Right ventricle myocardium inferior (tissue), 1 donor: ENCODE measurements at places on chromosomes 12 and 14. TPM values are rescaled to one million over a fixed set of nuclear protein-coding genes. Genes with fewer than 3 reads are reported as not detected.

GRCh38 chr12:6230321-6231110, 30.3 kb downstream of the CD9 start:
- DNase-seq = peak; percentile 82

- no peak for DNase-seq
Measured at GRCh38 chr14:96979611-96980074, 182.5 kb downstream of the VRK1 start.

DNA sequence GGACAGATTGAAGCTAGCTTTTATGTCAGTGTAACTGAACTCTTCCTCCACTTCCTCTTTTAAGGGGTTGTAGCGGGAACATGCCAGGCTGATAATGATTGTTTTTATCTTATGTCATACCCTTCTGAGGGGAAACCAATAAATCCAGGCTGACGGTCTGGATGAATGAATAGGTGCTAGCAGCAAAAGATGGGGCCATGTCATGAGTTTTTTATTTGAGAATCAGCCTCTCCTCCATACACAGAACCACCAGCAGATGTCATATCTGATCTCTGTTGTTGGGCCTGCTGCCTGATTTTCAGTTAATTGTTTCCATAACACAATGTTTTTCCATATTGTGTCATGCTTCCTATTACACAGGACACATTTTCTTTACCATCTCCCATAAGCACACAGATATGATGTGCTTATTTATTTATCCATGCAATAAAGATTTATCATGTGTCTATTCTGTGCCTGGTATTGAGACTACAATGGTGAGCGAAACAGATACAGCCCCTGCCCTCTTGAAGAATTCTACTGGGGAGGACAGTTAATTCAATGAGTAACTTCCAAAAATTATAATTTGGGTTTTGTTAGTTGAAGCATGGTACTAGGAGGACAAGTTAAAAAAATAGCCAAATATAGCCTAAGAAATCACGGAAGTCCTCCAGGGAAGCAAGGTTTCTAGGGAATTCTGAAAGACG, 33.6 kb upstream of the CRY1 start:
- no peak for DNase-seq

FOXG1 gene
- total RNA-seq = not detected

GRCh38 chr12:3293446-3294161, 197.4 kb upstream of the PRMT8 start:
- no peak for DNase-seq

GRCh38 chr12:111045941-111046340, 125.6 kb upstream of the MYL2 start:
- DNase-seq = no peak

TAS2R8 gene
- total RNA-seq = not detected
